ENCODE measurements at places on chromosomes 13 and 19.

GRCh38 chr13:42984026-42984425, 8.0 kb downstream of the EPSTI1 start:
- DNase-seq, result no peak

DNA sequence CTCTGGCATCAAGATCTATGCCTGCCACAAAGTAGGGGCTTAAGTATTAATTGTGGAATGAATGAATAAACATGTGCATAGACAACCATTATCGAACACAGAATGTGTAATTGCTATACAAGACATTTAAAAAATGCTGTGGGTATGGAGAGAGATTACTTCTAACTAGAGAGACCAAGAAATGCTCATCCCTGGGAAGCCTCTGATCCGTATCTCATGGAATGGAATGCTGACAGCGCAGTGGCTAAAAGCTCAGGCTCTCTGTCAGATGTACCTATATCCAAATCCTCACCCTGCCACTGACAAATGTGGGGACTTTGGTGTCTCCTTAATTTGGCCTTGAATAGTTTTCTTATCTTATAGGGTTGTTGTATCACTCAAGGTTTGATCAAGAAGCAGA, 22.7 kb upstream of the MBNL2 start:
- DNase-seq, result no peak

DNA sequence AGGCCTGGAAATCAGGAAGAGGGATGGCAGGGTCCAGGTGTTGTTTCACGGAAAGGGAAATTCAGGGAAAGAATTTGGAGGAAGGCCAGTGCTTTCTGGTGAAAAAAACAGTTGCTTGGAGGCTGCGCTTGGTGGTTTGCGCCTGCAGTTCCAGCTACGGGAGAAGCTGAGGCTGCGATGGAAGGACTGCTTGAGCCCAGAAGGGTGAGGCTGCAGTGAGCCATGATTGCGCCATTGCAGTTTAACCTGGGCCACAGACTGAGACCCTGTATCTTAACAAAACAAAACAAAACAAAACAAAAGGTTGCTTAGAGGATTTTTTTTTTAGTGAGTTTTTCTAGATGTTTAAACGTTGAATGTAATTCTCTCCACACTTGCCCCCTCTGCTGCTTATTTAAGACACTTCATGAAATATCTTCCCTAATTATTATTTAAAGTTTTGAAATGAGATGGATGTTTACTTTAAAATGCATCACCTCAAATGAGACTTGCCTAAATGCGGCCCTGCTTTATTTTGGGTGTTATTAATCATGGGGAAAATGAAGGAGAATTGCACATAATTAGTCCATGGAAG, 75.4 kb upstream of the TRPC4 start:
- DNase-seq, result no peak

- DNase-seq, result no peak
These were observed 26.5 kb upstream of the FOXO1 start for GRCh38 chr13:40692946-40693345.

DNA sequence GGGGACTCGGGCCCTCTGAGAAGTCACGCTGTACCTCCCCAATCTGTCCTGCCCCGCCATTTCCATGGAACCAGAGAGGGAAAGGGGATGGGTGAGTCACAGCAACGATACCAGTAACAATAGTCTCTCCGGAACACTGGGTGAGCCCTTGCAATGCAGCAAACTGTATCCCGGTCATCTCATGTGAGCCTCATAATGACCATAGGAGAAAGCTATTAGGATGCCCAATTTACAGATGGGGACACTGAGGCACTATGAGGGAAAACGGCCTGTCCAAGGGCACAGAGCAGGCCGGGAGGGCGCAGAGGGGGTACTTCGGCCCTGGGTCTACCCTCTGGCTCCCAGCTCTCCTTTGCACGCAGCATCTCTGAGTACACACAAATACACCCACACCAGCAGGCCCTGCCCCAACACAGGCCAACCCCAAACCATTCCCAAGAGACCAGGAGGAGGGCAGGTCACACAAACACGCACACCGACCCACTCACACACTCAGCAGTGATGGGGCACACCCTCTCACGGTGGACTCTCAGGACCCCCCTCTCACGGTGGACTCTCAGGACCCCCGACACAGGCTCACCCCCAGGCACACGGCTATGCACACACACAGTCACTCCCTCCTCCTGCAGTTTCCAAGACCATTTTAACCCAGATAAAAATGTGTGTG, 18.2 kb downstream of the LRRC4B start:
- no peak for DNase-seq

GRCh38 chr19:46978171-46978869, 41.3 kb upstream of the NPAS1 start:
- no peak for DNase-seq

- no peak for DNase-seq
These were observed 1.1 kb upstream of the MBNL2 start for GRCh38 chr13:97221046-97221445.

GRCh38 chr19:15248648-15249527, 16.6 kb upstream of the EPHX3 start:
- DNase-seq, result peak; percentile 72
